ENCODE measurements at places on chromosomes 3 and 15.

- DNase-seq = peak; percentile 80
Observed at GRCh38 chr3:123809597-123809996, 74.5 kb downstream of the MYLK start.

DNA sequence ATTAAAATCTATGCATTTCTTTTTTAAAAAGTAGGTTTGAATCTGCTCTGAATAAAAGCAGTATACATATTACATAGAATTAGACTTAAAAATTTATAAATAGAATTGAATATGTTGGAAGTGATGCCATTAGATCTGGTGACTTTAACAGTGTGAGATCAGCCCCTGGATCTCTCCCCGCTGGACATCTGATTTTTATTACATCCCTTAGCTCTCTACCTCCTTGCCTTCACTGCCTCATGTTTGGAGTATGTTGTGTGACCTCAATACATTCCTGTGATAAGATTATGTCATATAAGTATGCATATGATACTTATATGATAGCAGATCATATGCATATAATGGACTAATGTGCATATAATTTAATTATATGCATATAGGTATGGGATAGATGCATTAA is 643.4 kb upstream of the NR2F2 start:
- no peak for DNase-seq

DNA sequence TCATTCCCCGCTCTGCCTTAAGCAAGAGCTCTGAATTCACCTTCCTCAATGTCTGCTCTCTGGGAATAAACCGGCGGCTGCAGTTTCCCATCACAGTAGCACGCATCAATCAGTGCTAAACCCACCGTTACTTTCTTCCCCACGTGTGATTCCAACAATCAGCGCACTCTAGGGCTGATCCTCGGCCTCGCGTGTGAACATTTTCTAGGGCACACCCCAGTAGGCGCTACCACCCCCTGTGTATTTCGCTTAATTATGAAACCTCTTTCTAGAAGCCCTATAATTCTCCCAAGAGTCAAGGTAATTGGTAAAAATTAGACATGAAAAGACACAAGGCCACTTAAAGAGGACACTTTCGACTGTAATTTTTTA is 87.5 kb downstream of the RFTN1 start:
- no peak for DNase-seq

DNA sequence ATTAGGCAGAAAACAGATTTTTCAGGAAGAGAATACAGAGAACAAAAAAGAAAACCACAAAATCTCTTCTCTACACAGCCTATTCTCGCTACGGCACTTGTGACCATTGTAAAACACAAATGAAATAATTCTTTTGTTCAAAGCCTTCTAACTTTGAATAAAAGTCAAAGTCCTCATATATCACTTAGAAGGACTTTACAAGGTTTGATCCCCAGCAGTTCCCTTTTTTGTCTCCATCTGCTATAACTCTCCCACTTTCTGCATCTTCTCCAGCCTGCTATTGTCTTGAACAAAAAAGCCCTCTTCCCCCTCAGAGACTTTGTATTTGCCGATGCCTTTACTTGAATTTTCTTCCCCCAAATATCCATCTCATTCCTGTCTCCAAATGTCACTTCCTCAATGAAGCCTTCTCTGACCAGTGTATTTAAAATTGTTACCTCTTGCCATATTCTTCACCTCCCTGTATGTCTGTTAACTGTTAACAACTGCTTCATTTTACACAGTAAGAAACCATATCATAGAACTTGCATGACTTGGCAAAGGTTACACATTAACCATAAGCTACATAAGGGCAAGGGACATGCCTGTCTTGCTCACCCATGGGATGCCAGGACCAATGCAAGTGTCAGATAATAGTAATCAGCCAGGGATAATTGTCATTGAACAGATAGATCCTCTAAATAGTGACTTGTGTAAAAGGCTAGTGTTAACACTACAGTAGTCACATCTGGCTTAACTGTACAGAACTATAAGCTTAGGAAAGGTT is 122.4 kb downstream of the CBLB start:
- no peak for DNase-seq

- no peak for DNase-seq
Observed at GRCh38 chr3:51814034-51814433, 35.0 kb upstream of the IQCF6 start.

DNA sequence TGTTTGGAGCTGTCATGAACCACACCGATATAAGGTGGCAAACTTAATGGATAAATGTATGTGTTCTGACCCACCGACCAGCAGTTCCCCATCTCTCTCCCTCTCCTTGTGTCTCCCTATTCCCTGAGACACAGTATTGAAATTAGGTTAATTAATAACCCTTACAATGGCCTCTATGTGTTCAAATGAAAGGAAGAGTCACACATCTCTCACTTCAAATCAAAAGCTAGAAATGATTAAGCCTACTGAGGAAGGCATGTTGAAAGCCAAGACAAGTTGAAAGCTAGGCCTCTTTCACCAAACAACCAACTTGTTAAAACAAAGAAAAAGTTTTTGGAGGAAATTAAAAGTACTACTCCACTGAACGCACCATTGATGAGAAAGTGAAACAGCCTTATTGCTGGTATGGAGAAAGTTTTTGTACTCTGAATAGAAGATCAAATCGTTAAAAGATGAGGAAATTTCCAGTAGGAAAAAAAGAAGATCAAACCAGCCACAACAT is 15.0 kb downstream of the ATR start:
- no peak for DNase-seq

DNA sequence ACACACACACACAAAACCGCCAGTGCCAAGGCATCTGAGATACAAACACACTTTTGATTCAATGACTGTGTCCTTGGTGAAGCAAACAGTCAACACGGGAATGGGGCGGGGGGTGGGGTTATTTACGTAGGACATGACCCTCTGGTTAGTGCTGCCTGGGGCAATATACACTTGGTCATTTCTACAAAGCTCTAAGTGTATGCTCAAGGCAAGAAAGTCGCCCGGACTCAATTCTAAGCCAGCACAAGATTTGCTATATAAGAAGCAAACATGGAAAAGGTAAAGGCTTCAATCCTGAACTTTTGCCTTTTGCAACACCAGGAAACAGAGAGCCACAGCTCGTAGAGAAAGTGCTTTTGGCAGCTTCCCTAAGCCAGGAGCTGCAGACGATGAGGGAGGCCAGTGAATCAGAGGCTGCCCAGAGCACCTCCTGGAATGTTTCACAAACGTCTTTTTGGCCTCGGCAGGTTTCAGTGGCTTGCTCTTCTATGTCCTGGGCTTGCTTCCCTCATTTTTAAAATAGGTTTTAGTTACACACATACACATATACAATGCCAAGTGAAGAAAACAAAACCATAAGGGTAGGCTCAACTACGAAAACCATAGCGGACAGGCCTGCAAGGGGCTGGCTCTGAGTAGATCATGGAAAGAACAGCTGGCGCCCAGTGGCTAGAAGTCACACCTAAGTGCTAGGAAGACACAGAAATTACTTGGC is 73.6 kb downstream of the TM4SF4 start:
- DNase-seq = peak; percentile 79

Measured in EL (cell line).